HAP-1 (cell line): ENCODE measurements at places on chromosomes 7 and 10.

DNA sequence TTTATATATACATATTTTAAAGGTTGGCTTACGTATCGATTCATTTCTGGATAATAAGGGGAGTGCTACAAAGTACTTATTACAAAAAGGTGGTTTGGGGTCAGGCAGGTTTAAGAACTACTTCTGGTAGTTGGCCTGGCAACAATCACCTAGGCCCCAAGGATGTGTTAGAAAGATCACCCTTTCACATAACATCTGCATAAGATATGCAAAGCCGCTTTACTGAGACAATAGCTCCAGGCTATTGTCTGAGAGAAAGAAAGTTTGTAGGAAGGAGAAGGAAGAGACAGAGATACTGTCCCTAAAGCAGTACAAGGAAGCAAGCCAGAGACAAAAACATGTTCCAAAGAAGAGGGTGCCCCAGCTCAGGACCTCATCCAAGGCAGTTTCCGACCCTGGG lies 6.2 kb downstream of the PAXIP1 start:
- DNase-seq, result peak; percentile 64

GRCh38 chr10:69278446-69278963 lies at the start of gene HK1:
HK1 (plus strand) TSS chr10:69278496.
- DNase-seq, result no peak

GRCh38 chr7:144049491-144049890 lies 743 bp downstream of the OR2A5 start:
- DNase-seq, result no peak

GRCh38 chr7:71290452-71290851 lies 158.5 kb downstream of the GALNT17 start:
- DNase-seq, result no peak

DNA sequence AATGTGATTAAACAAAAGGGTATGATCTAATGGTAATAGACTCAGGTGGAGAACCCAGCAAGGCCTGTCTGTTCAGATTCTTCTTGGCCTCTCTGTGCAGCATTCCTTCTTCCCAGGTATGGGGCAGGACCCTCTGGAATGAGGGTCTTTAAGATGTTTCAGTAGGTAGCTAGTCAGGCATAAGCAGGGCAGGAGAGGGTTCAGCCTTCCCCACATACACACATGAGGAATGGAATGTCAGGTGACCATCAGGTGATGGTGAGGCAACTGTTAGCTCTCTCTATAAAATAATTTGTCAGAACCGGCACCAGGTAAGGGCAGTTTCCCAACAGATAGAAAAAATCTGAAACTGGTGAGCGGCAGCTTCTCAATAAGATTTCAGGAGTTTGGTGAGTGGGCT lies 222.3 kb upstream of the PHYHIPL start:
- DNase-seq, result no peak

GRCh38 chr7:122463631-122464030 lies 159.1 kb upstream of the FEZF1 start:
- no peak for DNase-seq

DNA sequence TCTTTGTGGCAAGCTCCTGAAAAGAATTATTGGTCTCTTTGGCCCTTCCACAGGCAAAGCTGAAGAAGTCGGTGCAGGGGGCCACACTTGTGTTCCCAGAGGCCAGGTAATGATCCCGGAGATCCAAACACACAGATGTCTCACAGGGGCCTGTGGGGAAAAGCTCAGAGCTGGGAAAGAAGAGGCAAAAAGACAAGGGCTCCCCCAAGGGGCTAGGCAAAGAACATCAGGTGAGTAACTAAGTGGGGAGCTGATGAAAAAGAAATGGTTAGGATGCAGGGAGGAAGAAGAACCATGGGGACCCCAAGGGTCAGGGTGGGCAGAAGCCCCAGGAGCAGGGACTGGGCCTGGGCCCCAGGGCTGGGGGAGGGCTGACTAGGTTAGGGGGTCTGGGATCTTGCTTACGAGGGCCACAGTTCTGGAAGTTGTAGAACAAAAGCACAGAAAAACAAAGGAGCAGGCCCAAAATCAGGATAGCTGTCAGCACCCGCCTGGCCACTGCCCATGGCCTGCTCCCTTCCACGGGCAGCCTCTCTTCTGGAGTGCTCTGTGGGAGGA lies 1.1 kb downstream of the KEL start:
- DNase-seq, result no peak

DNA sequence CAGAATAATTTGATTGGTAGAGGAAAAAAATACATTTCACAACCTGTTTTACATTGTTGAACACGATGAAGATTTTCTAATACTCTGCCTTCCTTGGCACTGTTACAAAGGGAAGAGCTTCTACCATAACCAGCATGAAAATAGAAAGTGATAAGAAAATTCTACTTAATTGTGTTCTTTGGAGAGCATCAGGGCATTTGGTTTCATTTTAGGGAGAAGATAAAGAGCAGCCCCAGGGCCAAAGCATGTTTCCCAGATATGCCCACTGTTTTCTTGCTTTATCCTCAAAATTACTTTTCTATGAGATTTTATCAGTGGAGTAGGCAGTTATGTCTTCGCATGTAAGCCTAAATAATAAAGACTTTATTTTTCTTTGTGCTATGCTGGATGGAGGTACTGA lies 9.5 kb downstream of the CHRM2 start:
- DNase-seq, result no peak

DNA sequence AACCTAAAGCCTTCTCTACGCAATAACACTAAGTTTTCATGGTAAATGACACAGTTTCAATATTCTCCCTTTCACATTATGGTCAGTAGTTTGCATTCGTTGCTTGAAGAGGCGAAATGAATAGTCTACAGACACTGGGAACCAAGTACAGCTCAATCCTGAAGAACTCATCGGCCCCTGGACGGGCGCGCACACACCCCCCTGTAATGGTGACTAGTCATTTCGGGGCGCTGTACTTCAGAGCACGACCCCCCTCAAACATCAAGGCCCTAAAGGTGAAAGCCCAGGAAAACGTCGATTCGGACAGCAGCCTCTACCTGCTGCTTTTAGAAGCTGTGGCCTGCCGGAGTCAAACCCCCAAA lies 1.0 kb downstream of the NT5C2 start:
- DNase-seq, result no peak

GRCh38 chr7:132028144-132028920 lies 471.9 kb upstream of the PODXL start:
- DNase-seq, result no peak

- no peak for DNase-seq
Measured at GRCh38 chr7:150959739-150960734, 18.1 kb downstream of the KCNH2 start.

DNA sequence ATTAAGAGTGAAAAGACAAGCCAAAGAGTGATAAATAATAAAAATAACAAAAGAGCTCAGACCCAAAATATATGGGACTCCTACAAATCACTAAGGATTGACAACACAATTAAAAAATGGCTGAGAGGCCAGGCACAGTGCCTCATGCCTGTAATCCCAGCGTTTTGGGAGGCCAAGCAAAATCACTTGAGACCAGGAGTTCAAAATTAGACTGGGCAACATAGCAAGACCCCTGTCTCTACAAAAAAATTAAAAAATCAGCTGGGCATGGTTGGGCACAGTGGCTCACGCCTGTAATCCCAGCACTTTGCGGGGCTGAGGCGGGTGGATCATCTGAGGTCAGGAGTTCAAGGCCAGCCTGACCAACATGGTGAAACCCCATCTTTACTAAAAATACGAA lies 137.3 kb downstream of the IDE start:
- DNase-seq, result no peak

GRCh38 chr7:98526059-98526458 lies 91.0 kb upstream of the NPTX2 start:
- no peak for DNase-seq

GRCh38 chr10:100175875-100176274 lies 10.0 kb downstream of the ERLIN1 start:
- no peak for DNase-seq

GRCh38 chr7:94044806-94045205 lies 40.7 kb upstream of the BET1 start:
- DNase-seq, result no peak

GRCh38 chr10:19874791-19875190 lies 58.6 kb downstream of the PLXDC2 start:
- no peak for DNase-seq

DNA sequence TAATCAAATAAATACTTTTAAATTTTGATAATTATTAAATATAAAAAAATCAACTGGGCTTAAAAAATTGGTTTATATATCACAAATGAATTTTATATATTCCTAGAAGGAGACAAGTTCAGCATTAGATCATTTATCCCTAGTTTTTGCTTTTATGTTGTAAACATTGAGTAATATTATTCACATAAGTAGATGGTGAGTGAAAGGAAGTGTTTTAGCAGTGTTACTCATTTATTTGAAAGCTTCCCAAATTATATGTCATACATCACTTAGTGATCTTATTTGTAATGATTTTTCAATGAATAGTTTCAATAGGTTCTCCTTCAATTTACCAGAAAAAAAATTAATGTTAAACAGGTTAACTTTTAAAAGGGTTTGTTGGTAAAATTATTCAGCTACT lies 15.8 kb downstream of the KLLN start:
- DNase-seq, result no peak

DNA sequence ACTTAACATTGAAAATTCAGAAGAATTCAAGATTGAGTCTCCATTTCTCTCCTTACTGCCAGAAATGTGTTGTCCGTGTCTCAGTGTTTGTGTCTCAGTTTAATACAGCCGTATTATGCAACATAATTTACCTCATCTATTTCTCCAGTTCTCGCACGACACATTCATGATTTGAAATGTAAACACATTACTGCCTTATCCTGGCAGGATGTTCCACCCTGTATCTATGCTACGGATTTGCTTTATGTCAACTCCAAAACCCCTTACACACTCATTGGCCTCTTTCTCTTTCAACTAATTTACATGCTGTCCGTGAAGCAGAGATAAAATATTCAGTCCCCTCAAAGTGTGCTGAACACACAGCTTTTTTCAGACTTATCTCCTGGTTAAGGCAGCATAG lies 653.7 kb upstream of the SEMA3D start:
- DNase-seq, result no peak

DNA sequence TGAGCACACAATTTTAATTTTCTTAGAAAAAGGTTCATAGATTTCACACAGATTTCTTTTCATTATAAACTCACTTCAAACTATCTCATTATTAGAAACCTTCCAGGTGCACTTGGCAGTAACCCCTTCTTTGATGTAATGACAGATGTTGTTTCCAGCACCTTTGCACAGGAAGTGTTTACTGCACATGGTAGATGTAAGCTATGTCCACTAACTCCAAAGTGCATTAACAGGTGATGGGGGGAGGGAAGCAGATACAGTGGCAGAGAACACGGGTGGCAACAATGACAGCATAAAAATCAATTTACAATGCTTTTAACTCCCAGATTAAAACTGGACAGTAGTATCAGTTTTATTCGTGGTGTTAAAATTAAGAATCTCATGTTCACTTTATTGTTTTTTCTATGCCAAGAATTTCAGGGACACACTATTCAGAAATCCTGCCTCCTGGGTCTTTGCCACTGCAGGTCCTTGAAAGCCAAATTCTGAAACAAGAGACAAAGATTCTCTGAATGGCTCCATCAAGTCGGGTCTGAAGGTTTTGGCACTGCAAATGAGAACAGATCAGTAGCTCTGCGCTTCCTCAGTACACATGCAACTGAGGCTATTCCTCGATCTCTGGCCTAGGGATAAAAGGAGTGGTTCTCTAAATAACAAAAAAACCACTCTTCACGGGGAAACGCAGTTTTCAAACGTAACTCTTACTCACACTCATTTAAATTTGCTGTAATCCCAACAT lies 187.7 kb downstream of the JAZF1 start:
- peak; percentile 24 for DNase-seq

DNA sequence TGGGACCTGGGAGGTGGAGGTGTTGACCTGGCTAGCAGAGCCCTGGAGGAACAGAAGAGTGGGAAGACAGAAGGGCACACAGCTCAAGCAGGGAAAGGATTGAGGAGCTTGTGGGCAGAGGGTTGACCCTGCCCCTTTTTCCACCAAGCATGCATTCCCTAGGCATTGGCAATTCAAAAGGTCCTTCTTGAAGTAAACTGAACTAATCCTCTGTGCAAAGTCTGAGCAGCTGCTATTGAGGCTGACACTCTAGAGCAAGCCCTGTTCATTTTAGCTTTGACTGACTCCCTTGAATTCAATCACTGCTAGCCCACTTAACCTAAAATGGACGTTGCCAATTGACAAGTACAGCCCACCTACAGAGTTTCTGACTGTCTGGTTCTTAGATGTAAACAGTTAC lies 116.5 kb upstream of the TNS3 start:
- DNase-seq, result no peak

GRCh38 chr10:1576467-1577372 lies 160.6 kb downstream of the ADARB2 start:
- no peak for DNase-seq

GRCh38 chr10:104447331-104447730 lies 93.7 kb downstream of the CFAP58 start:
- no peak for DNase-seq

DNA sequence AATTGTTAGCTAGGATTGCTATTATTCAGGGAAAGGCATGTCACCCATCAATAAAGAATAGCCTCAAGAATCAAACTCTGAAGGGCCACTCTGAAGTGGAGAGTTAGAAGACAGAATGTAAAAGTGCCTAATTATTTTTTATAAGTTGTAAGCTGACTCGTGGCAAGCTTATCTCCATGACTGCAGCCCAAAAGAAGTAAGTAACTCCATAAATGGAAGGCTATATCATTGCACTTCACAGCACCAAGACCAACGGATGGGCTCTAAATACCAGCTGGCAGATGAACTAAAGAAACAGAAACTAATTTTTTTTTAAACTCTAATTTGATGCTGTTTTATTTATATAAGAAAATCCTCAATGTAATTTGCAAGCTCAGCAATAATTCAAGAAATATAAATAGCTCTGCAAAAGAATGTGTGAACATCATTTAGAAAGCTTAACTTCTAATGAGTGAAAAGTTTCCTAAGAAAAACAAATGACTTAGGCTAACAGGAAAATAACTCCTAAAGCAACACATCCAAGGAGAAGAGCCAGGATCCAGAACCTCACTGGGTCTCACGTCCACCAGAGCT lies 165.5 kb downstream of the SNX13 start:
- no peak for DNase-seq

- DNase-seq, result no peak
Measured at GRCh38 chr7:140222814-140223213, 46.0 kb upstream of the KDM7A start.

- no peak for DNase-seq
Measured at GRCh38 chr7:39924122-39924521, 25.9 kb upstream of the CDK13 start.

- no peak for DNase-seq
Measured at GRCh38 chr7:1078985-1079384, 8.9 kb upstream of the GPER1 start.

DNA sequence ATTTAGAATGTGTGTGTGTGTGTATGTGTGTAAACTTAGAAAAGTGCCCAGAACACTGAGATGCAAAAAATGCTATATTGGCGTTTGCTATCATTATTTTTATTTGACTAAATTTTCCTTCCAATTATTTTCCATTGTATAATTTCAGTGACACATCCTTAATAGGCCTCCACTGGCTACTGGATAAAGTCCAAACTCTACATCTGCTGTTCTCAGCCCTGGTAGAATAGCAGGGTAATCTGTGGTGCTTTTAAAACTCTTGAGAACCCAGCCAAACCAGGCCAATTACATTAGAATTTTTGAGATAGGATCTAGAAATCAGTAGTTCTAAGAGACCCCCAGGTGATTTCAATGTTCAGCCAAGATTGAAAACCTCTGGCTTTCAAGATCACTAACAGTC lies 66.4 kb downstream of the ZNF503 start:
- DNase-seq, result no peak
